ENCODE measurements at places on chromosomes 1 and 21.

DNA sequence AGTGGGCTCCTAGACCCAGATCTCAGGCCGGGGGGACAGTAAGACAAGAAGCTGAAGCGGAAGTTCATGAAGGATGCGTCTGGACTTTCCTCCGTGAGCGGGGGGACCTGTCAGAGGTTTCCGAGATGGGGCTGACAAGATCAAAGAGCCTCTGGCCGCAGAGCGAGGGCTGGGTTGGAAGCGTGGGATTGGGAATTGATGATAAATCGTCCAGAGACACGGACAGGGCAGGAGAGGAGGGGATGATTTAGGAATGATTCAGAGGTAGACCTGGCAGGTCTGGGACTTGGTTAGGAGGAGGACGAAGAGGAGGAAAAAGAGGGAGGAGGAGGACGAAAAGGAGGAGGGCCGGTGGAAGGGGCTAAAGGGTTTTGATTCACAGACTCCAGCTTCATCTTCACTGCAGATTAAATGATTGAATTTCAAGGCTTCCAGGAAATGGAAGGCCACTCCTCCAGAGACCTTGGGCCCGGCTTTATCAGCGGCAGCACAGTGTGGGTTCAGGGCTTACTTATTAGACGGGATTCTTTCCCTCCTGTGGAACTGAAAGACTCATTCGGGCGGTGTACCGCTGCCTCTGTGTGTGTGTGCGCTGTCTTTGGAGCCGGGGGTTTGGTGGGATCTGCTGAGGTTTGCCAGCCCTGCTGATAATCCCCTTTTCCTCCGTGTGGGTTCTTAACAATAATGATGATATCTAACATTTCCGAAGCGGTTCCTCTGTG lies 85.7 kb upstream of the SLC45A1 start:
- no peak for DNase-seq

DNA sequence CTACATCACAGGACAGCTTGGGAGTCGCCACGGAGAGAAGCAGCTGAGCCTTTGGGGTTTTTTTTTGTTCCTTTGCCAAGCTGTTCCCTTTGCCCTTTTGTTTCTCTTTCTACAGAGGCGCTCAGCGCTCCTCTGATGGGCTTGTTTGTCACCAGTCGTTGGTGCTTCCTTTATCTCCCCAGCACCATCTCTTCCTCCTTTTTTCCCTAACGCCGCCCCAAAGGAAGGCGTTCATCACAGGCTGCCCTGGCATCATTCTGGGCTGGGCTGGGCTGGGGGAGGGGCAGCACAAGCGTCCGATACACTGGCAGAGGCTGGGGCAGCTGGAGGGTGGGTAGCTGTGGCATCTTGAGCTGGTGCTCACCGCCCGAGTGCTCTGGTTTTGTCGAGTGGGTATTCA lies 10.5 kb downstream of the IGSF21 start:
- no peak for DNase-seq

GRCh38 chr1:160346958-160347357 lies 3.8 kb downstream of the NCSTN start:
- DNase-seq, result no peak

GRCh38 chr1:48948562-48948961 lies 171.9 kb upstream of the BEND5 start:
- no peak for DNase-seq

- no peak for DNase-seq
Measured at GRCh38 chr1:26373789-26374188, 1.2 kb upstream of the ZNF683 start.

DNA sequence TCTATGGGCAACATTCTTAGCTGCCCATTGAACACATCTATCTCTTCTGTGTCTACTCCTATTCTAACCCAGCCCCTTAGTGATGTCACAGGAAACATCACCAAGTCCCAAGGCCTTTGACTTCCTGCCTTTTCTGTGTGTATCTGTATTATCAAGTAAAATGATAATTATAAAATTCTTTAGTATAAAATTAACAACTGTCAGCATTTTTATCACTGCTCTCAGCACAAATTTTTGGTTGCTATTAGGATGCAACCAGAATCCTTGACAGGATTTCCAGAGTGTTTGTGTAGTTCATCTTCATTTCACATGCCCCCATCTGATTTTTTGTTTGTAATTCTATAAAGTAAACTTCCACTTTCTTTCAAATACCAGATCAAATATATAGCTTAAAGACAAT lies 33.8 kb downstream of the OR10Z1 start:
- no peak for DNase-seq

- DNase-seq, result no peak
Measured at GRCh38 chr1:157137408-157138219, 581 bp downstream of the ETV3 start.

DNA sequence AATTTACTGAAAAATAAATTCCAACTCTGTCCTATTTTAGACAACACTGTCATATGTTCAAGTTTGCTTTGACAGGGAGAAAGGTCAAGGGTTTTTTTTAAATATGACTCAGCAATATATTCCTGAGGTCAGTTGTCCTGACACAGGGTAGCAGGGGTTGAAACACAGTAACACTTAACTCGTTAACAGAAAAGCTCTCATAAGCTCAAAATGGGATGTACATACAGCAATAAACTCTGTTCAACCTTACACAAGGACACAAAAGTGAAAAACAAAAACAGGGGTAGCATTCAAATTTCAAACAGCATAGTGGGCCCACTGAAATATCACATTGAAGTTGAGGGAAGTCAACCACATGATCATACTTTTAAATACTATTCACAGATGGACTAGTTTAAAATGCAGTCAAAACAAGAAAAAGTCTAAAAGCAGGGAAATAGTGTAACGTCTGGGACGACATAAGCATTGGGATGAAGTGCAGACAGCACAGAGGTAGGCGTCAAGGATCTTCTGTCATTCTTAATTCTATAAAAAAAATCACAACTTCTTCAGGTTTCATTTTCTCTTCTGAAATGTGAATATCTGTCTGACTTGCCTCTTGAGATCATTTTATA lies 89.9 kb downstream of the SLC44A5 start:
- no peak for DNase-seq

- no peak for DNase-seq
Measured at GRCh38 chr1:160811147-160811546, 15.2 kb downstream of the LY9 start.

DNA sequence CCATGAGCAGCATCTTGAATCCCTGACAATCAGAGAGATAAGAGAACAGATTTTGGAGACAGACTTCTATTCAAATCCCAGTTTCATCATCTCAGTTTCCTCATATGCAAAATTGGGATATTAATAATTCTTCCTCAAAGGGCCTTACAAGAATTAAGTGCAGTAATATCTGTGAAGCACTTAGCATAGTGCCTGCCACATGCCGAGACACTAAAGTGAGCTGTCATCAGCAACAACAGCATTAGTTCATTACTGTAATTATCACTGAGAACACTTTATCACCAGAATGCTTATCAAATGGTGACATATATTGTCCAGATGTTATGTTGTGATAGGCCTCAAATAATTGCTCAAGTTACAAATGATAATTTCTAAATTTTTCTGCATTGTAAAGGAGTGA lies 922 bp upstream of the FCRLB start:
- DNase-seq, result no peak

DNA sequence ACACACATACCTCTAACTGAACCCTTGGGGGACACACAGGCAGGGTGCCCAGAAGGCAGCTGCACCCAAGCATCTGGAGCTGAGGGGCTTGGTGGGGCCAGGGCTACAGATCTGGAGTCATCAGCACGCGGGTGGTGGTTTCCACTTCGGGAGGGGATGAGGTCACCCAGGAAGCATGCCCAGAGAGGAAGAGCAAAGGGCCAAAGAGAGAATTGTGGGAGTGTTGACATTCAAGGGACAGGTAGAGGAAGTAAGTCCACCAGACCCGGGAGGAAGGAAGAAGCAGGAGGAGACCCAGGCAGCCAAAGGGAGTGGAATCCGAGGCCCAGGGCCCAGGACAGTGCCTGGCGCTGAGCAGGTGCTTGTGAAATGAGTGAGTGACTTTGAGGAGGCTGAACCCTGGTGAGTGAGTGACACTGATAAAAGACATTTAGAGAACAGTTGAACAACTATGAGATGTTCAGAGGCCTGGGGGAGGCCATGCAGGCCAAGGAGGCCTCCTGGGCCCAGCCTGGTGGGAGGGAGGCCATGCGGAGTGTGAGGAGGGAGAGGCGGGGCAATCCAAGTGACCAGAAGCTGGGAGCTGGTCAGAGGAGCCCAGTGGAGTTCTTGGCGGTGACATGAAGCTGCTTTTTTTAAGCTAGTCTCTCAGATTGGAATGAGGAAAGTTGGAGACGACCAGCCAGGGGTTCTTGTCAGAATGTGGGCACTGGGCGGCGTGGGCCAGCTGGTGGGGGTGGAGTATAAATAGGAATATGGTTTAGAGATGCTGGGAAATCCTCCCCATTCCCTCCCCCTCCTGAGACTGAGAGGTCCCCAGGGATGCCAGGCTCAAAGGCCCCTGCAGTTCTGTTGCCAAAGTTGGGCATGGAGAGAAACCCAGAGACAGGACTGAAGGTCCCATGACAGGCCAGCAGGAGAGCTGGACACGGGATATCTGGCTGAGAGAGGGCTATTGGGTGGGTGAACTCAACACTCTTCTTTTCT lies 7.9 kb downstream of the CDK18 start:
- DNase-seq, result no peak

DNA sequence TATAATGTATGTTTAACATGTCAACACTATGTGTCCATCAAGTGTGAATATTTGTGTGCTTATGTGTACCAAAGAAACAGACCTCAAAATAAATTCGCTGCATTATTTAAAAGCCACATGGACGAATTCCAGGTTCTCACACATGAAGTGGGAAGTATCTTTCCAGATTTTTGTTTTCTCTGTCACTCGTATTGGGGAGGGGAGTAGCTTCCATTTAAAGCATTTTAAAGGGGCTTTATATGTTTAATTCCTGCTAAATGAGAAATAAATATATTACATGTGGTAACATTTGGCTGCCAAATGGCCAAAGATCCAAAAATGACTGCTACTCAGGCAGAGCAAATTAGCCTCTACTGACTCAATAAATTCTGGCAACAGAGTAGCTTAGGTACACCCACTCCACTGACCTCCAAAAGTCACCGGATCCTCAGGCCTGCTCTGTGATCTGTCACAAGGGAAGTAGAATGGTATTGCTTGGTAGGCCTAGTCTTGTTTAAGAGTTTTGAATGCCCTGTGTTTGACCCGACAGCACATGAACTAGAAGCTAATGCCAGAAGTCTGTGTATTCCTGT lies 178.1 kb downstream of the ZP4 start:
- DNase-seq, result no peak

DNA sequence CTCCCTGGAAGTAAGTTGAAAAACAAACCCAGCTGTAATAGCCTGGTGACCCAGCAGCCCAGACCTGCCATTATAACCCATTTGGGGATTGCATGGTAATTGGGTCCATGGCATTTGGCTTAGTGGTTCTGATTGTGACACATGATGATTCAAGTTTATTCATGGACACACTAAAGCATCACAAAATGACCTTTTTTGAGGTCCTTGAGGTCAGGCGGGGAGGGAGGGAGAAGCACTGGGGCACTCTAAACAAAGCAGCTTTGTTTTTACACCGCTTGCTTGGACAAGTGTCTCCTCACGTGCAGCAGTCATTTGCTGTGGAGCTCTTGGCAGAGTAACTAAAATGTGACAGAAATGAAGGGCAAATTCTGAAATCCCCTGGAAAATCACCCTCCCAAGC lies 241.0 kb upstream of the SGIP1 start:
- DNase-seq, result no peak

DNA sequence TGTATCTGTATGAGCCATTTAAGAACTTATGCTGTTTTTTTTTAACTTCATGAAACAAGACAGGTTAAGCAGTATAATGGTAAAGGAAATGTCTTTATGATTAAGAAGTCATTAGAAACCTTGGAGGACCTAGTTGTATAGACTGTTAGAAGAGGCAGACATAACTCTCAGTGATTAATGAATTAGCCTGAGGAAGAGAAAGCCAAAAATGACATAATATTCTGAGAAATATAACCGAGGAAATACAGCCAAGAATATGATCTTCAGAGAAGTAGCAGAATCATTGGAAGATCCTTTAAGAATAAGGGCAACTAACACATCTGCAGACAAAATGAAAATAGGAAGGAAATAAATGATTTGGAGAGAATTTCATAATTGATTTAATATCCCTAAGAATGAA lies 738.1 kb upstream of the NCAM2 start:
- no peak for DNase-seq

GRCh38 chr1:53311702-53312305 lies 16.1 kb downstream of the LRP8 start:
- no peak for DNase-seq

GRCh38 chr1:161402446-161402845 lies 34.8 kb upstream of the CFAP126 start:
- DNase-seq, result no peak

DNA sequence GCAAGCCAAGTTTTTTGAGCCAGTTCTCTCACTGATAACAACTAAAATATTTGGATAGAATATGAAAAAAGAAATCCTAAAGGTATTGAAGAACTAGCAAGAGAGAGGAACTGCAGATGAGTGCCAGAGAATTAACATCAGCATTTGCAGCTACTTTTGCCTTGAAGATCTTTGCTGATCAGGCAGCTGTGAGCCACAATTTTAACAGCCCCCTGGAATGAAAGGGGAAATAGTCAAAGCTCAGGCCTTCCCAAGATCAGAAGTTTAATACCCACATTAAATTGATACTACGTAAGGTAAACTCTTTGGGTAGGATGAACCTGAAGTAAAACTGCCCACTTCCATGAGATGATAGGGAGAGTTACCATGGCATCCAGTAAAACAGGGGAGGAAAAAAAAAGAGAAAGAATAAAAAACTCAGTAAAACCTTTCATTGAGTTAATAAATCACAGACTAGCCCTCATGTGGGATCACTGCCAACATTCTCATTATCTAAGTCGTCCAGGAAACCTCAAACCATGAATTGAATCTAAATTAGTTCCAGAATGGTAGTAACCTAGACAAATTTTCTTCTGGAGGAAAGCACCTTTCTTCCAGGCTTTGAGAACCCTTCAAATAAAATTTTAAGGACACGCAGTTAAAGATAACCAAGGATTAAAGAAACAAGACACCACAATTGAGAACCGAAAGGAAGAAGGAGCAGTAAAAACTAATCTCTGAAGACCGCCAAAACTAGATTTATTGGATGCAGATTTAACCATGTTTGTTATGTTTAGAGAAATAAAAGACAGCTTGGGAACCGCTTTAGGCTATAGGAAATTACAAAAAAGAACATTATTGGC lies 28.3 kb downstream of the SCP2 start:
- no peak for DNase-seq

DNA sequence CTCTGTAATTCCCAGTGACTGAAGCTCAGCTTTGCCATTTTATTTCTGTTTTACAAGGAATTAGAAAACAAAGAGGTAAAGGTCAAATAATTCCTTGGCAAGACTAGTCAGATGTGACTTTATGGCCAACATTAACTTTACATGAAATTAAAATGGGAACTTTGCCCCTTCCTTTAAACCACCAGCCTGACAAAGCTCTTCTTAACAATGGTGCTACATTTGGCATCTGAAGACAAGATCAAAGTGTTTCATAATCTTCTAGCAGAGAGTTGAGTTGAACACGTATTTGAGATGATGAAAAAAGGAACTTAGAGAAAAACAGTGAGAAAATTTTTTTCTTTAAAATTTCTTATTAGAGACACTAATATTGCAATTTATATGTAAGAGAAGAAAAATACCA lies 193.8 kb downstream of the AK5 start:
- no peak for DNase-seq
